Immature natural killer cell (primary cell): ENCODE measurements at places on chromosomes 12 and 14.
A peak's percentile ranks its signal among the peaks of the same experiment; 100 is the strongest.

GRCh38 chr12:125194987-125195386, 129.8 kb downstream of the AACS start:
- no peak for DNase-seq

DNA sequence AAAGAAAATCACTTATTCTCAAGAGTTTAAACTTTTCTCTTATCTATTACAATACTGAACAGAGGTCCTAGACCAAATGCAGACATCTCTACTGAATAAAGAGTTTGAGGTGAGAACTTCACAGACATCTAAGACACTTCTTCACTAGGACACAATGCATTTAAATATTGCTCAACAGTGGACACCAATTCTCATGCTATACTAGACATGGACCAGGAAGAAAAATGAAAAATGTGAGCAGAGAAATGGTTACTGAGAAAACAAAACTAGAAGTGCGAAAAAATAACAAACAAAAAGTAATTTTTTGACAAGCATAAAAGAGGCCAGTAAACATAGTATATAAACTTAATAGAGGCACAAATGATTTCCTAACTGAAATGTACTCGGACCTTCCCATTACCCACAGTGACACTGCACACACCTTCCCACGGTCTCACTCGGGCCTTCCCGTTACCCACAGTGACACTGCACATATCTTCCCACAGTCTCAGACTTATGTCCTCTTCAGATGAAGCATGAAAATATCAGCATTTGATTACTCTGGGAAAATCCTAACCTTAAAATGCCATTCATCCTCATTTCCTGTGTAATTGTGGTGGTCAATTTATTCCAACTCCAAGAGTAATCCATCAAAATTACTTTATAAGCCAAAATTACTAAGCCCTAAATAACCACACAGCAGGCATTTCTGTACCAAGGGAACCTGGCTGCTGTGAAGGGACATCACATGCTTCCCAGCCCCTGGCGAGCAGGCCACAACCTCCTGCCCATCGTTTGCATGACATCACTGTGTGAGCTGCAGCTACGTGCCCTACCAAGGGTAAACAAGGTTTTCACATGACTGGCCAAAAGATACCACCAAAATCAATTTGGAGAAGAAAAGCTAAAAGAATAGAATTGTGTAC, 6.4 kb downstream of the SLC15A4 start:
- DNase-seq: peak; percentile 66

DNA sequence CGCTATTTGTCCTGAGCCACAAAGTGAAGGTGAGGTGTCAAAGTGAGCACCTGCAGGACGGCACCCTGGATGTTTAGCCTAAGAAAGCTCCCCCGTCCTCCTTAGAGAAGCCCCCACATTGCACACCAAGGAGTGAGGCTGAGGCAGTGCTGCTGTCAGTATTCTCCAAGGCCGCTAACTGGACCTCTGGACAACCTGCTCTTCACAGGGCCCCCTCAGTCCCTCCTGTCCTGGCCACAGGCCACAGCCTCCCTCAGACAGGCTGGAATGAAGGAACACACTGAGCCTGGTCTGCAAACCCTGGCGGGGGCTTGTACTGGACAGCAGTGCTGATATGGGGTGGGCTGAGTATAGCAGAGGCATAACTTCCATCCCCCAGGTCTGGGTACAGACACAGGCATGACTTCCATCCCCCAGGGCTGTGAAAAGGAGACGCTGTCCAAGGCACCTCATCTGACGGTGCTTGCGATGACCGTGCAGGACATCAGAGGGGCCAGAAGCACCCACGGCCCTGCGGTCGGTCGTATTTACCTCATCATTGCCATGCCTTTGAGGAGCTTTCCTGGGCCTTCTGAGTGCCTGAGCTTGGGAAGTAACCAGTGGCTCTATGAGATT, 82.4 kb upstream of the DIO3 start:
- DNase-seq: no peak

GRCh38 chr12:70759161-70759918, 122.1 kb upstream of the PTPRB start:
- no peak for DNase-seq

- DNase-seq: no peak
Measured at GRCh38 chr14:43754838-43755237, 752.2 kb downstream of the FSCB start.

GRCh38 chr12:16585781-16586180, 20.2 kb downstream of the LMO3 start:
- DNase-seq: no peak
